Fibroblast of the aortic adventitia (primary cell): ENCODE measurements at places on chromosomes 4 and X. TPM values are rescaled to one million over a fixed set of nuclear protein-coding genes. Genes with fewer than 3 reads are reported as not detected.
A peak's percentile ranks its signal among the peaks of the same experiment; 100 is the strongest.

DNA sequence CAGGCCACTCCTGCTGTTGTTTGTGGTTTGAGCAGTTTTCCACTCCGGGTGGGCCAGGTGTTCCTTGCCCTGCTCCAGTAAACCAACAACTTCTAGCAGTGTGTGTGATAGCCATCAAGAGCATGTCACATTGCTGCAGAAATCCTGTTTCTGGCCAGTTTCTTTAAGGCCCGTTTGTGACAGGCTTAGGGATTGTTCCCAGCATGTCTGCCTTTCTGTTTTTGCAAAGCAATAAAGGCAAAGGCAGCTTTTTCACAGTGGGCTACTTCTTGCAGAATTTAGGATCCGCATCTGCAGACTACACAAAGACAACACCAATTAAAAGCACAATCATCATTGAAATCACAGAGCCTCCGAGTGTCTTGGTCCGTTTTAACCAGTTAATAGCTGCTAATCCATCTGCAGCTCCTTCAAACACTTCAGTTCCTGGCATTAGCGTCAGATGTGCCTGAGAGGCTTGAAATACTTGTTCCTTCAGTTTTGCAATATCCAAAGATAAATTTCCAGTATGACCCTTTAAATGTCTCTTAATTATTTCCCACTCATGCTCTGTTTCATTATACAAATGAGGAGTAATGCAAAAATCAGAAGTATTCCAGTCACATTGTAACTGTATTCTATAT lies 65.1 kb downstream of the ADAM29 start:
- DNase-seq = no peak

DNA sequence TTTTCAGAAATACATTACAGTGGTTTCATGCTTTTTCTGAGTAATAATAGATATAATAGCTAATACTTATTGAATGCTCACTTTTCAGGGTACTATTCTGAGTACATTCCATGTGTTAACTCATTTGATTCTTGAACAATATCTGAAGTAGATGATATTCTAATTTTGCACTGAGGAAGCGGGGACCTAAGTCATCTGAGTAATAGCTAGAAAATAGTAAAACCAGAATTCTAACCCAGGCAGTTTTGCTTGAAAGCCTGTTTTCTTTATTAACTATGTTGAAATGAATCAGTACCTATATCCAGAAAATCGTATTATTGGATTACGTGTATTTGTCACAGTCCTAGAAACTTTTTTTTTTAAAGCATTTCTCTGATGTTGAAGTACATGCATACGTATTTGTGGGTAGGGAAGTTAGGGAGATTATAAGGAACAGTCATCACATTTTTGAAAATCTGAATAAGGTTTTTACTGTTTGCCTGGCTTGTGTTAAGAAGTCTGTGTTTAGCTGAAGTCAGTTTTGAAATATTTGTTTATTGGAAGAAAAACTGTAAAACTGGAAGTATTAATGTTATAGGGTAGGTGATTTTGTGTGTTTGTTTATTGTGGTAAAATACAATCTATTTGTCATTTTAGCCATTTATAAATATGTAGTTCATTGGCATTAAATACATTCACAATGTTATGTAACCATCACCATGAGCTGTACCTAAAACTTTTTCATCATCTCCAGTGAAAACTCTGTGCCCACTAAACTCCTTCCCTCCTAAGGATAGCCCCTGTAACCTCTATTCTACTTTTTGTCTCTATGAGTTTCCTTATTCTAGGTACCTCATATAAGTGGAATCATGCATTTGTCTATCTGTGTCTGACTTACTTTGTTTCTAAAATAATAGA lies 55.3 kb downstream of the FIP1L1 start:
- no peak for DNase-seq

DNA sequence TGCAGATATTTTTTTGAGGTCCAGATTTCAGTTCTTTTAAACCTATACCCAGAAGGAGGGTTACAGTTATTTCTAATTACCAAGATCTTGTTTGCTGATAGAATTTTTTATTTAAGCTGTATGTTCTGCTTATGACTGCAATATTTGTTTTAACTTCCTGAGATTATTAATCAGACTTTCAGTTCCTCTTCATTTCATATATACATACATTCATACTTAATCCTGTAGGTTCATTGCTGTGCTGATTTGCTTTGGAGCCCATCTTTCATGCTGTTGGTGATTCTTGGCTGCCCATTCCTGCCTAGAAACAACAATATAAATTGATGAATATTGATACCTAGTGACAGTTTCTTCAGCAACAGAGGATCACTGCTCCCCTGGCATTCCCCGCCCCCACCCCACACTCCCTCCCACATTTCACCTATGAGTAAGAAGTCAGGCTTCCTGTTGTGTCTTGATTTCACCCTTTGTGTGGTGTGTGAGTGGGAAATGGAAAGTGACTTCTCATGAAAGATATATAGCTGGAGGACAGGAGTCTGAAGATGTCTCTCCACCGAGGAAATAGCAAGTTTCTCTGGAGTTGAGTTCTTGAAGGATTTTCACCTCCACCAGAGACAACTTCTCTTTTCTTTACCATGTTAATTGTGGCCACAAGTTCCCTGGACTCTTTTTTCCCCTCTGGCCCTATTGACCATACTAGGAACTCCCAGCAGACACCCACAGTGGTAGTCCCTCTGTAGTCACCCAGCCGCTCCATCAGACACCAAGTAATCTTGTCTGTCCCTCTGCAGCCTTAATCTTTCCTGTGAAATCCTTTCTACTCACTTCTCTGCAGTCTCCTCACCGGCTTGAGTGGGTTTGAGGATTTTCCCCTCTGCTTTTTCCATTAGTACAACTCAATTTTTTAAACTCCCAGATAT lies 118.4 kb downstream of the ASB9 start:
- DNase-seq = no peak

DNA sequence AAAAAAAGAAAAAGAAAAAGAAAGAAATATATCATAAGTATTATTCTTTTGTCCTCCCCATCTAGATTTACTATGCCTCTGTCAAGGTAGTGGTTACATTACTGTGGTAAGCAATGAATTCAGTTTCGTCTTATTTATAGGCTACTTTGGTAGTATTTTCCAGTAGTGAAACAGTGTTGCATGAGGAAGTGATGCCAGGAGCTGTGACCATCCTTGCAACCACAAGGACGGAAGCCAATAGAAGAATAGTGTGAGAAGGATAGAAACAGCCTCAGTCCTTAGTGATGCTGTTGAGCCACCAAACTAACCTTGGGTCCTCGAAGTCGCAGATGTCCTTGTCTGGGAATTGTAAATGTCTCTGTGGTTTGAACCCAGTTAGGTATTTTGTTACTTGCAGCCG lies 328.5 kb downstream of the PPP3CA start:
- no peak for DNase-seq

DNA sequence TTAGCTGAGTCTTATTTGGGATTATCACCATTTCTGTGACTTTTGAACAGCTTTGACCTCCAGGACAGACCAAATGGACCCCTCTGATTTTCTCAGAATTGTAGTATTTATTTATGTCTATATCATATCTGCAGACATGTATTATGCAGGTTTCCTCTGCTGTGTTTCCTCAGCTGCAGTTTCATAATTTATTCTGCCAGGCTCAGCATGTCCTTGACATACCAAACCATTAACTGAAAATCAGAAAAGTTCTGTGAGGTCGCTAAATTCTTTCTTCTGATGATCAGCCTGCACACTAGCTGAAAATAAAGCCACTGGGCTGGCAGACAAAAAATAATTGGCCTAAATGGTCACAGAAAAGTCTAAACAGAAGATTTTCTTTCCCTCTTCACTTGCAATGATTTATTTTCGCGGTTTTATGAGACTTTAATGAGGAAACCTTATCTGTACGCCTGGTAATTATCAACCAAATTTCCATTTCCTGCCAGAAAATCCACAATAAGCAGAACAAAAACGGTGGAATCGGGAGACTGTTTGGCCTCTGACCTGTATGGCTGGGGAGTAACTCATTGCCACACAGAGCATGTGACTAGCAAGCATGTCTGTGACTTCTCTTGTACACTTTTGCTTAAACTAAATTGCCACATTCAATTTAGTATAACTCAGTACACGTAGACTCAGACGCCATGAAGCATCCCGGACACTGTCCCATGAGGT lies 150.9 kb downstream of the ENPP6 start:
- no peak for DNase-seq

DNA sequence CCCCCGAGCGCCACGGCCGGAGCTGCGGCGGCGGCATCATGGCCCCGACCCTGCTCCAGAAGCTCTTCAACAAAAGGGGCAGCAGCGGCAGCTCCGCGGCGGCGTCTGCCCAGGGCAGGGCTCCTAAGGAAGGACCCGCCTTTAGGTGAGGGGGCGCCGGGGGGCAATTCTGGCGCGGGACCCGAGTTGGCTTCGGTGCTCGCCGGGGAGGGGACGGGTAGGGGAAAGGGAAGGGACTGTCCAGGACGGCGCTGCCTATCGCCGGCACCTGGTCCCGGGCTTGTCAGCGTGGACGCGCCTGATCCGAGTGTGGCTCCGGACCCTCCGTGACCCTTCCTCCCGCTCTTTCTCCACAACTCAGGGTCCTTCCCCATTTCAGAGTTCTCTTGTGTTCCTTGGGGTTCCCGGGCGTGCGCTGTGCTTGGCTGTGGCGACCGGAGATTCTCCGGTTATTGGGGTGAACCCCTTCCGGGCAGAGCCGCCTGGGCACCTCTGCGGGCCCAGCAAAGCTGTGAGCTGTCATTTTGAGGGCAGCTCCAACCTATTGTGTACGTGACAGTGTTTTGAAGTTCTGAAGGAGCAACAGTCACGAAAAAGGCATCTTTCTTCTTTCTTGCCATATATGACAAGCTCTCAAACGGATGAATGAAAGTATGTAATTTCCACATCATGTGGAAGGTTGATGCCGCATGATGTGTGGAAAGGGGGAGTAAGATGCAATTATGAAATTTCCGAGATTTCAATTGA lies 522 bp downstream of the FNIP2 start:
- no peak for DNase-seq

- DNase-seq = no peak
These were observed 211.2 kb downstream of the SNCA start for GRCh38 chr4:89625599-89626293.

GRCh38 chr4:71259280-71259679 lies 79.5 kb upstream of the SLC4A4 start:
- no peak for DNase-seq

- DNase-seq = no peak
These were observed 10.8 kb downstream of the NUDT6 start for GRCh38 chr4:122911588-122911987.

- DNase-seq = no peak
These were observed 49.8 kb downstream of the WDR19 start for GRCh38 chr4:39232100-39232499.

- DNase-seq = no peak
These were observed 333.1 kb upstream of the FAM241A start for GRCh38 chr4:111812114-111812513.

- no peak for DNase-seq
These were observed 135.4 kb upstream of the PSAPL1 start for GRCh38 chr4:7569810-7570783.

GRCh38 chrX:17744896-17745523 lies 7.7 kb downstream of the SCML1 start:
- DNase-seq = peak; percentile 47

GRCh38 chrX:10120828-10121227 lies 35.9 kb upstream of the CLCN4 start:
- no peak for DNase-seq

- DNase-seq = no peak
These were observed 37.1 kb downstream of the CPE start for GRCh38 chr4:165415910-165416309.

- no peak for DNase-seq
These were observed 41.7 kb downstream of the LIN54 start for GRCh38 chr4:82968972-82969371.

GRCh38 chr4:67933038-67933437 lies 30.3 kb downstream of the TMPRSS11A start:
- no peak for DNase-seq

DNA sequence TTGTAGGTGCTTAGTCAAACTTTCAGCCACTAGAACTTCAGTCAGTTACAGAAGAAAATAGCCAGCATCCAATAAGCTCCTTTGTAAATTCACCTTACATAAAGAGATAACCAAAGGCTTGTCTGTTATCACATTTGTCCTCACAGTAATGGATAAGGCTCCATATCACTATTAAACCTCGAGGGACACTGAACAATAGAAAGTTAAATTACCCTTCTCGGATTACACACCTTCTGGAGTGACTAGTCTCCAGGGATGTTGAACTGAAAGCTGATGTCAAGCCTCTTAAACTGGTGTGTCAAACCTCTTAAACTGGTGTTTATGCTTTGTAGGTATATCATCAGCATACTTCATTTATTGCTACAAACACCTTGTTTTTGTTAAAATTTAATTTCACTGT lies 639.0 kb downstream of the CENPC start:
- no peak for DNase-seq

- DNase-seq = peak; percentile 22
These were observed 682.2 kb upstream of the AMOT start for GRCh38 chrX:113522814-113523213.

GRCh38 chr4:109943745-109944144 lies 31.1 kb downstream of the EGF start:
- no peak for DNase-seq

DNA sequence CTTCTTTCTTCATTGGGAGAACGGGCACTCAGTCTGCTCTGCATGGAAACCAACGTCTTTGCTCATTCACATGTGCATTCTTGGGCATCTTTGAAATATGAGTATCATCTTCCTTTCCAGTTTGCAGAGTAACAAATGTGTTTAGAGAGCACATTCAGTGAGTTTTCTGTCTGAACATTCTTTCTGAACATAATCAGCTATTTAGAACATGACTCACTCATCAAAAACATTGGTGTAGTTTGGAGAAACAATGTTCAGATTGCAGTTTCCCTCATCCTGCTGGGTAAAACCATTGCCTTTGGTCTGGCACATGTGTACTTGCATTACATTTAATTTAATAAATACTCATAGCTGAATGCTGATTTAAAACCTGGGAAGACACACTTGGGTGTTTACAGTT lies 81.5 kb upstream of the F9 start:
- no peak for DNase-seq

- DNase-seq = no peak
These were observed 2.5 kb downstream of the P2RY8 start for GRCh38 chrX:1534301-1535168.

- peak; percentile 88 for DNase-seq
These were observed 22.2 kb downstream of the PDGFC start for GRCh38 chr4:156949373-156949814.

- no peak for DNase-seq
These were observed 187.2 kb downstream of the AR start for GRCh38 chrX:67731061-67731460.

DNA sequence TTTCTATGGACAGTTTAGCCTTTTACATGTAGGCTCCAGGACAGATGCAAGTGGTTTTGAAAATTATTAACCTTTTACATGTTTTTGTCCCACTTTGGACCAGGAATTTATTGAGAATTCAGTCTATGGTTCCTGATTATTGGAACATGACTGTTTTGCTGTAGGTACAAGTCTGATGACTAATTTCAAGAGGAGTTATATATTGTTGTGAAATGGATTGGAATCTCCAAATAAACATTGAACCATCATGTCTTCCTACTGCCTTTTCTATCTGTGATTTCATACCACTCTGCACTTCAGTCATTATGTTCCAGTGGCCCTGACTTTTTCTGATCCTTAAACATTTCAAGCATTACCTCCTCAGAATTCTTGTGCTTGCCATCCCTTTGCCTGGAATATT lies 35.9 kb downstream of the TBC1D19 start:
- peak; percentile 32 for DNase-seq

STK32B gene
- total RNA-seq = 4.0 and 5.3 TPM in 2 replicates

ZC4H2 gene
- 7.5 and 13.2 TPM in 2 replicates for total RNA-seq

DMRTC1 gene
- not detected in 2 replicates for total RNA-seq

MAGEC3 gene
- total RNA-seq = 0.27 TPM in 1 of 2 replicates, not detected in the other

USP17L27 gene
- total RNA-seq = not detected in 2 replicates

SMPX gene
- total RNA-seq = not detected in 2 replicates

FAM9B gene
- not detected in 2 replicates for total RNA-seq

IDH3G gene
- total RNA-seq = 7.2 and 46.0 TPM in 2 replicates

COL25A1 gene
- total RNA-seq = 0.27 and 1.7 TPM in 2 replicates
